ENCODE measurements at places on chromosomes 4 and X.

DNA sequence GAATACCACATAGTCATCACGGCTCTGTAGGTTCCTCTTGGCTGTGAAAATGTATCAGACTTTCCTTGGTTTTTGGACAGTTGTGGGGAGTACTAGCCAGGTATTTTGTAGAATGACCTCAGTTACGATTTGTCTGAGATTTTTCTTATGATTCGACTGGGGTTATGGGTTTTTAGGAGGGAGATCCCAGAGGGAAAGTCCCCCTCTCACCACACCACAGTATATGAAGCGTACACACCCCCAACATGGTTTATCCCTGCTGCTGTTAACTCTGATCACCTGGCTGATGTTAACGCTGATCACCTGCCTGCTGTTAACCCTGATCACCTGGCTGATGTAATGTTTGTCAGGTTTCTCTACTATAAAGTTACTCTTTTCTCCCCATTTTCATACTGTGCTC is 72.6 kb downstream of the ANAPC4 start:
- no peak for DNase-seq

DNA sequence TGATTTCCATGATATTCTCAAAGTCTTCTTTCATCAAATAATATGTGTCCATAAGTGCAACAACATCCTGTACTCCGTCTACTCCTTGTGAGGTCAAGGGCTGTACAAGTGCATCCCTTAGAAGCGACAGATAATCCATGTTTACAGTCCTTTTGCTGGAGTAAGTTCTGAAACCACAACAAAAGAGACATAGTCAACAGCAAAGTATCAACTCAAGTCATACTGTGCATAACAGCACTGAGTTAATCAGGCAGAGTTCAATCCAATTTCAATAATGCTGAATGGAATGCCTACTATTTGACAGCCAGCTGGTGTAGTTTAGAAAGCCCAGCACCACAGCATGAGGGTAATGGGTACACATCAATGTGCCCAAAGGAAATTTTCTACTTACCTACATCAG is 74.5 kb downstream of the RFC1 start:
- no peak for DNase-seq

DNA sequence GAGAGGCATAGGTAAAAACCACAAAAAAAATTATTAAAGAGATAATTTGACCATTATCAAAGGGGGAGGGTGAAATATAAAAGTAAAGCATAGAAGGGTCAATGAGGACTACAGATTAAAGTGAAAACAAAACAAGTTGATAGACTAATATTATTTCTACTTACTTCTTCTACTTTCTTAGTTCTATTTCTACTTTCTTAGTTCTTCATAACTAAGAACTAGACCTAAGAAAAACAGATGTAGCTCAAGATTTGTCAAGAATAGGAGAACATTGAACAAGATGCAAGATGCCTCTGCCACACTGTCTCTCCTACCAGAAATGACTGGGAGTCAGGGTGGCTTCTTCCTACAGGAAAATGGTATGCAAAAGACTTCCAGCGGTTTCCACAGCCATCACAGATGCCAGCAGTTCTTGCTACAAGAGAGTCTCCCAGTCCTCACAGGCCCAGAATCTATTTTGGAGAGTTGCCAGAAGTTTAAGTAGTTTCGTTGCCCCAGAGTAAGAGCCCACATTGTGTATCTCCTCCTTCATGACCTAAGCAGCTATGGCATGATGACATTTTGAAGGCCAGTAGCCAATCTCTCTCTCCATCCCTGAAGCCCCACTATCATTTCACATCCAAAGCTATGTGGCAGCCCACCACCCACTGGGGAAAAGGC is 42.9 kb upstream of the DDX60 start:
- DNase-seq, result no peak

- DNase-seq, result no peak
These were observed 161.3 kb downstream of the RTL9 start for GRCh38 chrX:110519906-110520452.

GRCh38 chr4:108943976-108944591 is 181.2 kb upstream of the ETNPPL start:
- no peak for DNase-seq

DNA sequence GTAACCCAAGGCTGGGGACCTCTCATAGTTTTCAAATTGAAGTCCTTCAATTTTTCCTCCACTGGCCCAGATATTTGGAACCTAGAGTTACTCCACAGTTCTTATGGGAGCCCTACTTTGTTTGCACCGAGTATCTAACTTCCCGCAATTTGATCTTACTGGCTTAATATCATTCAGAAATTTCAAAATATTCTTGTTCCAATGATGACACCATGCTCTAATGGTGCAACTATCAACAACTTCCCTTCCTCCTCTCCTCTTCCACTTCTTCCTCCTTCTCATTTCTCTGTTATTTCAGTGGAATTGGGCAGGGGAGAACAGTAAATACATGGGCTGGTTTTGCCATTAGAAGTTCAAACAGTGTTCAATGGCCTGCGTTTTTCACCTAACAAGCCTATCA is 20.2 kb downstream of the PDCL2 start:
- no peak for DNase-seq

GRCh38 chr4:184812199-184812542 is 13.6 kb downstream of the ACSL1 start:
- DNase-seq, result no peak

DNA sequence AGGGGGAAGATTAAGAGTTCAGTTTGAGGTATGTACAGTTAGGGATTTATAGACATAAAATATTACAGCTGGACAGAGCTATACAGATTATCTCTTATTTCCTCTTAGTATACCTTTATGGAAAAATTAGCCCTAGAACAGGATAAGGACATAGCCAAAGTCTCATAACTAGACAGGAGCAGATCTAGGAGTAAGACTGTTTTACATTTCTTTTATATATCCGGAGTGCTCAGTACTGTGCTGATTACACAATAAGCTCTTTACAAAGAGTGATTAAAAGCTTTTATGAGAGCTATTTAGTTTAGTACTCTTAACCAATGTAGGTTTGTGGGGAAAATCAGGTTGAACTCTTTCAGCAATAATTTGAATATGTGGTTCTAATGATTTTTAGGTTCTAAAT is 105.8 kb downstream of the TBX22 start:
- DNase-seq, result no peak

GRCh38 chr4:148060264-148061140 is 328.6 kb downstream of the ARHGAP10 start:
- no peak for DNase-seq

- DNase-seq, result no peak
These were observed 33.5 kb upstream of the SCRG1 start for GRCh38 chr4:173432430-173432829.

- DNase-seq, result no peak
These were observed 50.4 kb downstream of the DCTD start for GRCh38 chr4:182866746-182867145.

GRCh38 chr4:111873801-111874200 is 271.5 kb upstream of the FAM241A start:
- DNase-seq, result no peak

- DNase-seq, result no peak
These were observed 266.6 kb downstream of the ZNF674 start for GRCh38 chrX:46278572-46278971.

GRCh38 chrX:39802354-39802753 is 295.4 kb downstream of the BCOR start:
- DNase-seq, result no peak

GRCh38 chr4:159673221-159673620 is 570.3 kb downstream of the RAPGEF2 start:
- no peak for DNase-seq

DNA sequence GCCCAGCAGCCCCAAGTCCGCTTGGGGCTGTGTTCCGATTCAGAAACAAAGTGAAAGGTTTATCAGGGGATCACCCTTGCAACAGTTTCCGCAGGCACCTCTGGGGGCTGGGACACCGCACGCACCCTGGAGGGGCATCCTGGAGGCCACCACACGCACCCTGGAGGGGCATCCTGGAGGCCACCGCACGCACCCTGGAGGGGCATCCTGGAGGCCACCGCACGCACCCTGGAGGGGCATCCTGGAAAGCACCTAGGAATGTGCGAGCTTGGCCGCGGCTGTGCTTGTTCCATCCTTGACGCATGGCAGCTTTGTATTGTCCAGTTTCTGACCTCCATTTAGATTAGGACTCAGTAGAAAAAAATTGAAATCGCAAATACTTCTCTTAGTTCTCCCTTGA is 21.3 kb upstream of the CBR4 start:
- DNase-seq, result no peak

DNA sequence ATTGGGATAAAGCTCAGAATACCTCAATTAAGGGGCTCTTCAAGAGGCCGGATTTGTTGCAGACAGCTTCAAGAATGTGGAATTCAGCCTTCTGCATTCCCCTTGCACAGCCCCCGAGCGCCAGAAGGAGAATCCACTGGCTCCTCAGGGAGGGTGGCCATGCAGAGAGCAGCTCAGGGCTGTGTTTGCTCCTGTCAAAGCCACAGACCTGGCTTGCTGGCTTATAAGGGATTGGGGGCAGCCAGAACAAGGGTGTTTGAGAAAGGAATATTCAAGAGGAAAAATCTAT is 36.8 kb downstream of the ING2 start:
- no peak for DNase-seq

- no peak for DNase-seq
These were observed 145.9 kb downstream of the IRS4 start for GRCh38 chrX:108590496-108590895.

DNA sequence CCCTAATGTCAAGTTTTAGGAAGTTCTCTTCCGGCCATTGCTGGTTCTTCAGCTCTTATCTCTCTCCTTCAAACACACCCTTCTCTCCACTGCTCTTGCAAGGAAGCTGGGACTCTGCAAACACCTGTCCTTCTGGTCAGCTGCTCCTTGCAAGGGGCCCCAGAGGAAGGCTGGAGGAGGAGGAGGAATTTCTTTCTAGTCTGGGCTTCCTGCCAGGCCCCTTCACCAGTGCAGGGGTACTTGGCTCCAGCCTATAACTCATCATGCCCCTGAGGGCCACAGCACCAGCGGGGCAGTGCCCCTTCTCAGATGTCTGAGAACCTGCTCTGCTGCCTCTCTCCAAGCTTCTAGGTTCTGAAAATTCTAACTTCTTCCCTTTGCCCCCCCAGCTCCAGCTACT is 46.7 kb downstream of the REELD1 start:
- no peak for DNase-seq

GRCh38 chr4:58807843-58808615 is 1697.8 kb upstream of the IGFBP7 start:
- DNase-seq, result no peak

- no peak for DNase-seq
These were observed 128.0 kb downstream of the FRAS1 start for GRCh38 chr4:78185117-78185516.

DNA sequence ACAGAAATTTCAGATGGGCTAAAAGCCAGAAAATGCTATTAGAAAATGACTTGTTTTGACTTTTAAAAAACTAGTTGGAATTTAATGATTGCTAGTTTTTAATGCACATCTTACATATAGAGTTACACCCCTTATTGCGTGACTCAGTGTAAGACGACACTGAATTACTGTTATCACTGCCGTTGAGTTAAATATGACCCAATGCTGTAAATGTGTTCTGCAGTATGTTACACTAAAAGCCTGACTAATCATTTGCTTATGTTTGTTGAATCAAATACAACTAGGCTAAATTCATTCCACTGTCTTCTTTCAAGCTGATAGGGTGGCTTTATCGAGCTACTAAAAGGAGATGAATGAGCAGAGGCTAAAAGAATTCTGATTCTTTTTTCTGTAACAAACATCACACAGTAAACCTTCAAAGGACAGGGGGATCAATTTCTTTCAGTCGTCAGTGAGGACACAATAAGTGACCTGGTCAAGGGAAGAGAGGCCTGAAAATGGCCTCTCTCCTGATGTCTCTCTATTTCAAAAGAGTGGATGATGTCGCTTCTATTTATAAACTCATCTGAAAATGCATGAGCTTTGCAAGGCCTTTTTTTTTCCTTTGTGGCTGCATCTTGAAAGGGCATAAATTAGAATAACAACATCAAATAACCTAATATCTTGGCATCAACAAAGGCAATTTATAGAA is 142.2 kb upstream of the KCNIP4 start:
- no peak for DNase-seq

GRCh38 chrX:149903889-149904748 is 23.1 kb downstream of the MAGEA8 start:
- no peak for DNase-seq

DNA sequence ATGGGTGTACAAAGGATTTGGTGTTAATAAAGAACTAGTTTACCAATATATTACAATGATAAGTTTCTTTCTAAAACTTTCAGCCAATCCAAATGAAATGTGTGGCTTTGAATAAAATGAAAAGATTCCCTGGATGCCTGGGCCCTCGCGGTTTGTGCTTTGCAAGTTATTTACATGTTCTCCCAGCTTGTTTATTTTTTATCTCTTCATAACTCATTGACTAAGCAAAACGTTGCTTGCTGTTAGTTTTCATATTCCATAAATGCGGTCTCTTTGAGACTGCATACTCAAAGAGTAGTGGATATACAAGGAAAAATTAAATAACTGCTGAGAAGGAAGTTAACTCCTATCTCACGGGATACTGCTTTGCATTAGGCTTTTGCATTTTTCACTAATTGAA is 26.0 kb downstream of the FHDC1 start:
- no peak for DNase-seq

- DNase-seq, result no peak
These were observed 108.6 kb downstream of the SMIM20 start for GRCh38 chr4:26022346-26023202.
